SIG-M5 (cell line): ENCODE measurements at places on chromosomes 3 and 15.
A peak's percentile ranks its signal among the peaks of the same experiment; 100 is the strongest.

- DNase-seq = no peak
Measured at GRCh38 chr15:88204584-88204983, 52.0 kb downstream of the NTRK3 start.

- DNase-seq = no peak
Measured at GRCh38 chr3:108153451-108153981, 62.7 kb upstream of the CD47 start.

DNA sequence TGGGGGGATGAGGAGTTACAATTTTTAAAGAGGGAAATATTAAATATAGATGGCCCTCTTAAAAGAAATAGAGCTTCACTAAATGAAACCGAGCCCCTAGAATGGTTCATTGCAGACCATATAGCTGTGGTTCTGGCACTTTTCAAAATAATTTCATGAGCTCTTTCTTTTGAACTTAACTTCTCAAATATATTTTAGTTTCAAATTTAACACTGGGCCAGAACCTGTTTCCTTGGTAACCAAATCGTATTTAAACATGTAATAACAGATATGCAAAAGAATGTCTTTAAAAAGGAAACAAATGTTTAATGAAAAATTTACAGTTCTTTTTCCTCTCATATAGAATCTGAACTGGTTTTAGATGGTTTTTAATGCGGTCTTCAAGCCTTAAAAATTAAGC lies 20.1 kb downstream of the ZBTB38 start:
- DNase-seq = no peak

DNA sequence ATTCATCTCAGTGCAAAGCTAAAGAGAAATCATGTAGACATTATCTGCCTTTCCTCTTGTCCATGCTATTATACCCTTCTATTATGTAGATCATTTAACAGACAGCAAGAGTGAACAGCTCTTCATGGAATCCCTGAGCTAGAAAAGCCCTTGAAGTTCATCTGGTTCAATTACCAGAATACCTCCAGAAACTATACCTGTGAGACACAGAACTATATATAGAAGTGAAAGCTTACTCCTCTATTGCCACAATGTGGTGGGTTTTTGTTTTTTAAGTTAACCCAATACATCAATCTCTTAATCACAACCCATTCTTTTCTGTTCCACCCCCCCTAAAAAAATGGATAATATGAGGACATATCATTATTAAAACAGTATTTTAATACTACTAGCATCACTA lies 347.7 kb downstream of the PLCL2 start:
- no peak for DNase-seq

GRCh38 chr3:72892081-72892775 lies 4.4 kb downstream of the GXYLT2 start:
- DNase-seq = no peak

DNA sequence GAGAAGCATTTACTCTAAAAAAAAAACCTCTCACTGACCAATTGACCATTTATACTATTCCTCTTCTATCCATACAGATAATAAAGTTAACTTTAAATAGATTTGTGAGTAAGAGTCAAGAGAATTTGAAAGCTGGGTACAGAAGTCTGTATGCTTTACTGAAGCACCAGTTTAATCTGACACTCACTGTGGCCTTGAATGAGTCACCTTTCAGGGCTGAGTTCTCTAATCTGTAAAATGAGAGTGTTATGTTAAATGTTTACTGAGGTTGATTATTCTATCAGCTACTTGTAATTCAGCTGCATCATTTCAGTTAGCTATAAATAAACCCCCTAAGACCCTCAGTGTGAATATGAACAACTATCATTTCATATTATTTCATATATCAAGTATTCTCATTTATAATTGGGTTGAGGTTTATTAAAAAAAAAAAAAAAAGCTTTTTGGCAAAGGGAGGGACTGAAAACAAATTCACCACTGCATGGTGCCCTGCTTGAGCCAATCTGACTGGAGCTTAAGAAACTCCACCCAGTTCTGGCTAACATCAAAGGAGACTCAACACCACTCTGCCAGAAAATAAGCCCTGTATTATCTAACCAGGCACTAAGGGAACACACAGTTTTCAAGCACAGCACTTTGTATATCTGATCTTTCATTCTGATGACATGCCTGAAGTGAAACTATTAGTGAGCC lies 2.8 kb downstream of the MAP4 start:
- DNase-seq = no peak

DNA sequence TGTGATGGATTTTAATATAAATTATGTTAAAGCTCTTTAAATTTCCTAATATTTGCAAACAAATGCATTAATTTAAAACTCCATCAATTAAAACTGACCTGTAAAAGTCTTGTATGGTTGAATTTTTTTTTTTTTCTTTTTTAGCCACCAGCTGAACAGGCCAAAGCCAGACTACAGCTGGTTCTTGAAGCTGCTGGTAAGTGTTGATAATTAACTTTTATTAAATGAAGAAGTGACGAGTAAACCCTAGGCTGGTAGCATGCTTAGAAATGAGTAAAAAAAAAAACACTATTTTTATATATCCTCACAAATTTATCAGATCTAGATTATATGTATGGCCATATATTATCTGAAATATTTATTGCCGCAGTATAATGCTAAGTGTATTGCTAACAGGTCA lies 216.3 kb upstream of the MLF1 start:
- no peak for DNase-seq

GRCh38 chr3:195059006-195059350 lies 212.0 kb downstream of the XXYLT1 start:
- DNase-seq = no peak

DNA sequence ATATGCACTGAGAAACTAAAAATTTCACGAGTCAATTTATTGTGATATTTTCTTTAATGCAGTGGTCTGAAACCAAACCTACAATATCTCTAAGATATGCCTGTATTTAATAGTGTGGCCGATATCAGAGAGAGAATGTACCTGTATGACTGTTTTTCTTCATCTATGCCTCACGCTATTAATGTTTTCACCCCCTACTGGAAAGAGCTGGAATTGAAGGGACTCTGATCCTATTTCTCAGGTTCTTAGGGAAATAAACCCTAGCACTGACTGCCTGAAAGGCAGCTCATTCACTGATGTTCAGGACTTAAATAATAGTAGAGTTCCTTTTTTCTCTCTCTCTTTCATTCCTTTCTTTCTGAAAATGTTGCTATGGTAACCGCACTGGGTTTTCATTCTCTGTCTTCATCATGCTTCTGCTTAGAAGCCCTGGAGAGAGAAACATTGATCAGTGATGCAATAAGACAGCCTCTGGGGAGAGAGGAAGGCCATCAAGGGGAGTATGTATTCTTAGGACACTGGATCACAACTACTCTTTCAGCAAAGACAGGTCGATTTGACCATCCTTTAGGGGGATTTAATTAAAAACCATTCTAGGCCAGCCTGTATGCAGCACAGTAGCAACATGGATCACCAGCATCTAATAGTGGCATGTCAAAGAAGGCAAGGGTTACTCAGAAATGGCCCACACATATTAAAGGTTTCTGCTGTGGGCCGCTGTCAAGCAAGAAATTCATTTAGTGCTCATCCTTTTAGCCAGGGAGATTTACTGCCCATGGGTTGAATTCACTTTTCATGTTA lies 1135.7 kb downstream of the IGSF11 start:
- DNase-seq = no peak

- DNase-seq = no peak
Measured at GRCh38 chr15:36400936-36401585, 178.4 kb upstream of the CDIN1 start.

DNA sequence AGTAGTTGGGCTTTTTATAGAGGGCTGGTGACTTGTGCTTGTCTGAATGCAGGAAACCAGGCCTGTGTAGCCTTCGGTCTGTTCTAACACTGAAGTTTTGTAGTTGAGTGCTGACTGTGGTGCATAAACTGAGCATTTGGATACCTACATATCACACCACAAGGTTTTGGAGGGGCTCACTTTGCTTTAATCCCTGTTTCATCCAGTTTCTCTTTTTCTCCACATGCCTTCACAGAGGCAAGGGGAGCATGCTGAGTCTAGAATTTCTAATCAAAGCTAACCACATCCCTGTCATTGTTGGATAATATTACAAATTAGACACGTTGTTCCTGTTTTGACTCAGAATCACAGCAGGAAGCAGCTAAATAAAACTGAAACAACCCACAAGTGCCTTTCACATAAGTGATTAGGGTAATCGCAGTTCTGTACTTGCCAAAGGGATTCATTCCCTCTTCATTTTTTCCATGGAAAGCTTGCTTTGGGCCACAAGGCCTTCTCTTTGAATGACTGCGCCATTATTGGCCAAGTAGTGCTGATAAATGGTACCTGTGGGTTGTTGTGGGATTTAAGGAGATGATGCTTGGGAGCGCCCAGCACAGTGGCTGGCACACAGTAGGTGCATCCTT lies 48.9 kb downstream of the TGFBR2 start:
- DNase-seq = peak; percentile 9

DNA sequence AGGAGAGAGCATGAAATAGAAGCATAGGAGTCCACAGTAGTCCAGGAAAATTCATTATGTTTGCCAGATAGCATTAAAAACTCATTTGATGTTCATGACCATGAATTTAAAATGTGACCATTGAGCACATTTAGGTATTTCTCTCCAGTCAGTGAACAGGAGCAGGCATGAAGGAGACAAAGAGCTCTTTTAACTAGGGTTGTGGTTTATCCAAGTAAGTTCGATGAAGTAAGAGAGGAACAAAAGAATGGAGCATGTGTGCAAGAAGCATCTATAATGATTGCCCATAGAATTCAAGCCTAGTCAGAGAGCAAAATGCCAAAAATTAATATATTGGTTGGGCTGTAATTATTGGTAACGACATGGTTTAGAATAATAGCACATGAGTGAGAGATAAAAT lies 342.1 kb upstream of the CCDC54 start:
- no peak for DNase-seq

DNA sequence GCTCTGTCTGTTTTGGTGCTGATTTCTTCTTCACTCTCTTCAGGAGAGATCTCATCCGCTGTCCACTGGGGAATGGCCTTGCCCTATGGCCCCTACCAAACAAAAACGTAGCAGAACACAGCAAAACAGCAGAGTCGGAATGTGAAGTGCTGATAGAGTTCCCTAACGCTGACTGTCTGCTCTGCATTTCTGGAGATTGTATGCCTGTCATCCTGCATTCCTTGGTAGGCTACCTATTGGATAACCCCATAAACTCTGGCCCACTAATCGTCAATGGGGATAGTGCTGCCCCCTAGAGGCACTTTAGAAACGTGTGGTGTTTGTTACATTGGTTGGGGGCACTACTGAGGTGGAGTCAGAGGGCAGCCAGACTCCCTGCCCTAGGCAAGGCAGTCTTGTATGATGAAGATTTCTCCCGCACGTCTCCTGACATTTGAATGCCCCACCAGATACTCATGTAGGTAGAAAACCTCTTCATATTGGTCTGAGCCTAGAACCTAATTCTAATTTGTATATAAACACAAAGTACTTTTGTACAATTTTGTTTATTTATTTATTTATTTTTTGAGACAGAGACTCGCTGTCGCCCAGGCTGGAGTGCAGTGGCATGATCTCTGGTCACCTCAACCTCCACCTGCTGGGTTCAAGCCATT lies 15.6 kb upstream of the MAGEF1 start:
- no peak for DNase-seq

DNA sequence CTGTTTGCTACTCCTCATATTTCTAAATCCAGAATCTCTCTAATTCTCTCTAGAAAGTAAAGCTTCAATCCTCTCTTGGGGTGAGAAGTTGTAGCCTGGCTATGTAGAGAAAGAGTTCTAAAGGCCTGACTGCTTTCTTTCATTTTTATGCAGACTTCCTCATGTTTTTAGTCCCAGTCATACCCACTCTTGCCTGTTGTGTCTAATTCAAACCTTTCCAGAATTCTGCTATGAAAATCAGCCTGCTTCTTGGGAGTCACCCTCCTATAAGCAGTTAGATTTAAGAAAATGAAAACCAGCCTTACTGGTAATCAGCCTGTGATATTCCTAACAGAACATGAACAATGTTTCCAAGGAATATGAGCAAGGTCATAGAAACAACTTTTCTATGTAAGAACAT lies 14.8 kb upstream of the ZNF639 start:
- DNase-seq = no peak

DNA sequence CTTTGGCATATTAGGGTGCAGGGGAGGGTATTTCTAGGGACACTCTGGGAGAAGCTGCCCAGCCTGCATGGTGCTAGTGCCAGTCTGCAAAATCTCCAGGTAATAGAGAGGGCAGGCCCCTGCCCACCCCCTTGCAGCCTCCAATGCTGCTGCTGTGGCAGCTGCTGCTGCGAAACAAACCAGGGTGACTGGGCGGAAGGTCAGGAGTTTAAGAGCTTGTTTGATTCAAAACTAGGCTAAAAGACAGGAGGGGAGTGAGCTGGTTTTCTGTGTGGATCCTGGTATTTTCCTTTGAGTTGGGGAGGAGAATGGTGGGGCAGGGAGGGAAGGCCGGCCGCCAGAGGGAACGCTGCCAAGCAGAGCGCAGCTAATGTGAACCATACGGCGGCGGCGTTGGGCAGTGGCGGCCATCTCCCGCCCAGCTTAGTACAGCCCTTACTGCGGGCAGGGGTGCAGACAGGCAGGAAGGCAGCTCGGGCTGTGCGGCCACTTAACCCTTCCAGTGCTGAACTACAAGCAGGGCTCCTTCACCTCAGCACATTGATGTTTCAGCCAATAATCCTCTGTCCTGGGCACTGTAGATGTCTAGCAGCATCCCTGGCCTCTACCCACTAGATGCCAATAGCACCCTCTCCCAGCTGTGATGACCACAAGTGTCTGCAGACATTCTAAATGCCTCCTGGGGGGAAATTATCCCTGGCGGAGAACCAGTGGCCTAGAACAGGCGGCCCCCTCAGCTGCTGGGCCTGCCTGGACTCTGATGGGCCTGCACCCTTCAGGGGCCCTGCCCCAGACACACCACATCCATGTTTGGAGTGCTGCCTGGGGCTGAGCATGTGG lies 125.7 kb downstream of the EEFSEC start:
- DNase-seq = no peak

- no peak for DNase-seq
Measured at GRCh38 chr15:69311319-69311721, 12.6 kb downstream of the PAQR5 start.

GRCh38 chr15:64854526-64854925 lies 12.8 kb downstream of the PLEKHO2 start:
- DNase-seq = no peak

- DNase-seq = no peak
Measured at GRCh38 chr3:151796105-151796680, 17.7 kb upstream of the AADAC start.

- no peak for DNase-seq
Measured at GRCh38 chr3:145760036-145760435, 400.9 kb downstream of the PLOD2 start.

DNA sequence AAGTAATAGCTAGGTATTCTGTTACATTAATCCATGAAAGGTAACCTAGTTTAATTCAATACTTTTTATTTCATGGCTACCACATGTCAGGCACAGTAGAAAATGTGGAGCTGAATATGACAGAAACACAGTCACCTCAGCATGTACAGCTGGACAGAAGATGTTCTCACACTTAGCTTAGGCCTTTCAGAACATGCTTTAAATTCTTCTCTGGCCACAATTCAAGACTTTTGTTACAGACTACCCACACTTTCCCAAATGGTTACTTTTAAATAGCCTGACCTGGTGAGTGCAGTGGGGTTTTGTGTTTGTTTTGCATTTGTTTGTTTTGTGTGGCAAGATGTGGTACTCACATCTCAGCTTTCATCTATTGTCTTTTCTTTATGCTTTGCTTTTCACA lies 1079.5 kb downstream of the IGSF11 start:
- DNase-seq = no peak

GRCh38 chr3:39267631-39268548 lies 11.9 kb downstream of the CX3CR1 start:
- DNase-seq = no peak

GRCh38 chr3:189349772-189350171 lies 178.0 kb downstream of the TPRG1 start:
- DNase-seq = no peak

- no peak for DNase-seq
Measured at GRCh38 chr3:173398111-173398479, 551 bp downstream of the NLGN1 start.

- no peak for DNase-seq
Measured at GRCh38 chr3:112637700-112638099, 3.2 kb downstream of the CCDC80 start.
